ENCODE measurements at places on chromosomes 11 and 22.

- DNase-seq, result no peak
Observed at GRCh38 chr11:33899400-33900037, 7.6 kb upstream of the LMO2 start.

- DNase-seq, result no peak
Observed at GRCh38 chr22:22200569-22201184, 43.9 kb upstream of the VPREB1 start.

GRCh38 chr11:81792416-81792815 is 941.2 kb downstream of the FAM181B start:
- DNase-seq, result no peak

GRCh38 chr11:130624971-130625544 is 176.6 kb downstream of the ADAMTS15 start:
- no peak for DNase-seq

GRCh38 chr11:2930704-2931419 is 1.6 kb upstream of the PHLDA2 start:
- DNase-seq, result peak; percentile 58

- no peak for DNase-seq
Observed at GRCh38 chr11:121533601-121534000, 80.8 kb upstream of the SORL1-AS1 start.

DNA sequence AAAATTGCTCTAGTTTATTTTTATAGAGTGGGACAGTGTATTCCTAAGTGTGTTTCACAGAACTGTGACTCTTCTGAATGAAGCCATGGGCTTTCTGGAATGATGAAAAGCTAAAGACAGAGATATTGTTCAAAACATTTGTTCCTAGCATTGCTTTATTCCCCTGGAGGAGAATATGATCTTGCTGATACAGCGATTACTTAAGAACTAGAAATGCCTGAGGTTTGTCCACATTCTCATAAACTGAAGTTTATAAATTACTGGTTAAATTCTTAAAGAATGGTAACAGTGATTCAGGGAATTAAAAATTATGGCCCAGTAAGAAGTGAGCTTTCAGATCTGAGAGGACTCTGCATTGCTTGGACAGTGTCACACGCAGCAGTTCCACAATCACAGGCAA is 690.3 kb downstream of the FAM181B start:
- no peak for DNase-seq

DNA sequence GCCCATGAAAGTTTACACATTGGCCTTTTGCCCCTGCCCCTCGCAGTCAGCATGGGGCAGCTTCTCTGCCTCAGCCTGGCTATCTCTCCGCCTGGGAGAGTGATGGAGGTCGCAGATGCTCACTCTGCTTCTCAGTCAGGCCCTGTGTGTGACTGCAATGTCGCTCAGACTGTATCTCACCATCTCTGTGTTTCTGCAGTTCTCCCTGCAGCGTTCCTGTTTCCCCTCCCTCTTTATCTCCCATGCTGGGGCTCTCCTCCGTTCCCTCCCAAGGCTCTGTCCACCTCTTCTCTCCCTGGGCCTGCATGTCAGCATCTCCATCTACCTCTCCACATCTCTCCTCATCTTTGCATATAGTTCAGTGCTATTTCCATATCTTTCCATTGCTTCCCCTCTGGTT is 38.1 kb downstream of the SLC22A12 start:
- DNase-seq, result no peak

- no peak for DNase-seq
Observed at GRCh38 chr11:66834943-66835342, 8.3 kb upstream of the RCE1 start.

DNA sequence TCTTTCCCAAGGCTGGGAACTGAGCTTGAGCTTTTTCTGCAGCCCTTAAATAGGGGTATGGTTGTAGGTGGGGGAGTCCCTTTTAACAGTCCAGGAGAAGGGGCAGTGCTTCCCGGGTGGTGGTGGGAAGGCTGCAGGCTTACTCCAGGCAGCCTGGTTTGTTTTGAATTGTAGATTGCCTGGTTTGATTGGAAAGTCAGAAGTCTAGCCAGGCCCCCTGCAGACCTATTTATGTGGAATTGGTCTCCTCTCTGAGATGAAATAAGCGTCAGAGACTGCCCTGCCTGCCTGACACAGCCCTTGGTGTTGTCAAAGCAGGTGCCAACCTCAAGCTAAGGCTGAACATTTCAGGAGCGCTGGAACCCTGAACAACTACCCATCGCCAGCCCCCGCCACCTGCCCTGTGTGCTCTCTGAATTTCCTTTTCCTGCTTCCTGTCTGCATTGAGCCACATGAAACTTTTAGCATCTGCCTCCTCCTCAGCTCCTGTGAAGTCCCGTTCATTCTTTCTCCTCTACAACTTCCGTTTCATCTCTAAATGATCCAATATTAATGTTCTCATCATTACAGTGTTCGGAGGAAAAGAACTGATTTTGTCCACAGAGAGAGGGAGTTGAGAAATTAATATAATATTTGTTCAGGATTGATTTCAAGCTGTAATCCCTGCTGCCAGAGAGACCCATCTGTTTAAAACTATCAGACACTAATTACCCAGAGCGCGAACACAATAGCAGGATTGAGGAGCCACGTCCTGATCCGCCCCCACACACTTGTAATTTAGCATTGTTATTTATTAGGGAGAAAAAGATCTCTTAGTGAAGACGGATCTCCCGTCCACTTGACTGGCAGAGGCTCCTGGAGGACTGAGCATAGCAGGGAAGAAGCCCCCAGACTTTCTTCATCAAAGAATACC is 136.5 kb downstream of the TRIM29 start:
- no peak for DNase-seq

- no peak for DNase-seq
Observed at GRCh38 chr22:23750367-23750713, 572 bp downstream of the ZNF70 start.

DNA sequence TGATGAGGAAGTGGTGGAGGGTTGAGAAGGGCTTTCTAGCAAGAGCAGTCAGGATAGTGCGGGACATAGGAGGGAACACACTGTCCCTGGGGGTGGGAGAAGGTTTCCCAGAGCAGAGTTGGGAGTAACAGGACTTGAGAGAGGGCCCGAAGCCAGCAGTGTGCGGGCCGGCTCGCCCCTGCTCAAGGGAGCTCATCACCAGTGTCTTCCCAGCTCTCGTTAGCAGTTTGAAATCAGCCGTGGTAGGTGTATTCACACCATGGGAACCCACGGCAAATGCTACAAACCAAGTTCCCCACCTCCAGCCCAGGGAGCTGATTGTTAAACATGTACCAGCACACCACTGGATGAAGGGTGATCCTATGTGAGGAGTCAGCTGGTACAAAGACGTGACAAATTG is 66.2 kb upstream of the EIF3D start:
- no peak for DNase-seq

GRCh38 chr11:77672264-77672663 is 34.7 kb upstream of the CLNS1A start:
- no peak for DNase-seq

- DNase-seq, result no peak
Observed at GRCh38 chr11:6200975-6201374, 2.0 kb downstream of the OR52W1 start.

DNA sequence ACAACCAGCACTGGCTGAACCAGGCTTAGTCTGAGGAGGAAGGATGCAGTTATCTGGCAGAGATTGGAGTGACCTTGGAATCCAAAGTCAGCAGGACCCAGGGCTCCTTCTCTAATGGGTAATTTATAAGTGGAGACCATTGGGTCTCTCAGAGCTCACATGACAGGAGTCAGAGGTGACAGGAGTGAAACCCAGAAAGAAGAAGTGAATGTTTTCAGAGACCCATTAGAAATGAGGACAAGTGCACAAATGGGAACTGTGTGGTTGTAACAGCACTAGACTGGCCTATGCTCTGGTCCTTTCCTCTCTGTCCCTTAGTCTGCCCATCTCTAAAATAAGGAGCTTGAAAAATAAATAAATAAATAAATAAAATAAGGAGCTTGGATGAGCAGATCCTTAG is 107.4 kb downstream of the SERGEF start:
- no peak for DNase-seq

DNA sequence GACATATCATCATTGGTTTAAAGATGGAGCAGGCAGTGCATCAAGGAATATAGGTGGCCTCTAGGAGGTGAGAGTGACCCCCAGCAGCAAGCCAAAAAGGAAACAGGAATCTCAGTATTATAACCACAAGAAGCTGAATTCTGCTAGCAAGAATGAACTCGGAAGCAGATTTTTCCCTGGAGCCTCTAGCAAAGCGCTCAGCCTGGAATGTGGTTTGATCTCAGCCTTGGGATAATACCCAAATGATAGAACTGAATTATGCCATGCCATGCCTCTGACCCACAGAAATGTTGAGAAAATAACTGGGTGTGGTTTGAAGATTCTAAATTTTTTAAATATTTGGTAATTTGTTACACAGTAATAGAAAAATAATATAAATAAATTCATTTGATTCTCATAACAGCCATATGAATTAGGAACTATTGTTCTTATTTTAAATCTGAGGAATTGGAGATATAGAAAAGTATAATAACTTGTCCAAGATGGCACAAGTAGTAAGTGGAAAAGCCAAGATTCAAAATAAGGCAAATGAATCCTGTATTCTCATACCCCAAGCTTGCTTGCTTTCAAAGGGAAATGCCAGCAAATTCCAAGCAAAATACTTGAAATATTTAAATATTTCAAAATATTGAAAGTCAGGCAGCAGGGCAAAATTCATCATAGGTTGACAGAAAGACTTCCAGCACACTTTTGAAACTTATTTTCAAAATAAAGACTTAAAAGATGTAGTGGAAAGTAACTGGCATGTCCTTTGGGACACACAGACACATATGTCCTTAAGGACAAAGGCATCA is 567.4 kb downstream of the KCNA4 start:
- no peak for DNase-seq

DNA sequence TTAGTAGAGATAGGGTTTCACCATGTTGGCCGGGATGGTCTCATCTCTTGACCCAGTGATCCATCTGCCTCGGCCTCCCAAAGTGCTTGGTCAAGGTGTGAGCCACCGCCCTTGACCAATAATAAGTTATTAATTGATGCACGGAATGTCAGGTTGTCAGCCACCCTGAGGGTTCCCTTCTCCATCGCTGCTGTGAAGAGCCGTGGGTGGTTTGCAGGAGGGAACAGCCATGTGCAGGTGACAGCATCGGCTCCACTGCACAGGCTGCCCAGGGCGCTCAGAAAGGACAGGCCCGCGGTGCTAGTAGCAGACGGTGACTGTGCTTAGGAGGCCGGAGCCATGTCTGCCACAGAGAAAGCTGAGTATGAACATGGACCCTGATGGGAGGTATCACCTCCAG is 814.0 kb downstream of the BRD1 start:
- DNase-seq, result no peak

DNA sequence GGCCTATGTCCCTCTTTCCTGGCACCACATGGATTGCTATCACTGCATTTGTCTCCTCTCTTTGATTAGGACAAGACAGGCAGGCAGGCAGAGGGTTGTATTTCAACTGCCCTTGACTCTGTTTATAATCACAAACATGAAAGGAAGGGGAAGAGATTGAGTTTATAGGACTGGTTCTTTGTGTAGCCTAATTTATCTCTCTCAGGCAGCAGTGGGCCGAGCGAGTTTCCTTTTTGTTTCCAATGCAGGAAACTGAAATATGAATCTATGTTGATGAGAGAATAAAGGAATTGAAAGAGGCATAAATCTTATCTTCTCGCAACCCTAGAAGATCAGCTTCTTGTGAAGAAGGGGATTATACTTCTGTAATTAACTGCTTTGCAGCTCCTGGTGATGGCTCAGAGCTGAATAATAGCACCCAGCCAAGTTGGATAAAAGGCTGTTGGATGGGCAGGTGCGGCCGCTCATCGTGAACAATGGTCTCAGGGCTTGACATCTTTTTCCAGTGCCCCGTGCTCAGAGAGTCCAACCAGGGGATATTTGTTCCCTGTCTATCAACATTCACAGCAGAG is 80.6 kb upstream of the SYT13 start:
- DNase-seq, result peak; percentile 7

GRCh38 chr11:92022499-92022898 is 202.1 kb upstream of the FAT3 start:
- no peak for DNase-seq

DNA sequence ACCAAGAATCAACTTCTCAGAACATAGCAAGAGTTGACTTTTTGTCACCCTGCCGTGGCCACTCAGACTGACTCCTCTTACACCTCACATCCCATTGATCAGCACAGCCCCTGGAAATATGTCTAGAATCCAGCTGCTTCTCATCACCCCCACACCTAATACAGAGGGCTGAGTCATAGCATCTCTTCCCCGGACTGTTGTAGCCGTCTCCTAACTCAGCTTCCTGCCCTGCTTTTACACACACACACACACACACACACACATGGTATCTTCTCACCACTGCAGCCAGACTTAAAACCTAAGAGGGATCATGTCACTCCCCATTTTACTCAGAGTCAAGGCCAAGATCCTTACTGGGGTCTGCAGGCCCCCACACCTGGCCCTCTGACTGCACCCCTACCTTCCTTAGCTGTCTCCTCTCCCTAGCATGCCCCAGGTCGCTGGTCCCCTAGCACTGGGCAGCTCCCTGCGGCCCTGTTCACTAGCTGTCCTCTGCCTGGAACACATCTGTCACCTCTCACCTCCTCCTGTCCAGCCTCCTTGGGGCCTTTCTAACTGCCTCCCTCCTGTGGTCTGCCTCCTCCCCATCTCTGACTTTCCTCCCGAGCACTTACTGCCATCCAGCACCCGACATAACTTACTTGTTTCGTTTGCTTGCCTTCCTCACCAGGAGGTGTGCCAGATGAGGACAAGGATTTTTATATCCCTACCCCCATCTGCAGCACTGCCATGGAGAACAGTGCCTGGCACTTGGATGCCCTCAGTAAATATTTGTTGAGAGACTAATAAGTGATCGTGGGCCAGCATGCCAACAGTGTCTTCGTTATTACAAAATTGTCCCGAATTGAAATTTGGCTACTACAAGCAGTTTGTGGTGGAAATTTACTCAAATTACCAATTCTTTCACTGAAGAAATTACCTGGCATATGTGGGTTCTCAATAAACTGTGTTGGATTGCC is 61.9 kb downstream of the BMAL1 start:
- no peak for DNase-seq

GRCh38 chr11:69253028-69253427 is 40.9 kb upstream of the MYEOV start:
- no peak for DNase-seq

DNA sequence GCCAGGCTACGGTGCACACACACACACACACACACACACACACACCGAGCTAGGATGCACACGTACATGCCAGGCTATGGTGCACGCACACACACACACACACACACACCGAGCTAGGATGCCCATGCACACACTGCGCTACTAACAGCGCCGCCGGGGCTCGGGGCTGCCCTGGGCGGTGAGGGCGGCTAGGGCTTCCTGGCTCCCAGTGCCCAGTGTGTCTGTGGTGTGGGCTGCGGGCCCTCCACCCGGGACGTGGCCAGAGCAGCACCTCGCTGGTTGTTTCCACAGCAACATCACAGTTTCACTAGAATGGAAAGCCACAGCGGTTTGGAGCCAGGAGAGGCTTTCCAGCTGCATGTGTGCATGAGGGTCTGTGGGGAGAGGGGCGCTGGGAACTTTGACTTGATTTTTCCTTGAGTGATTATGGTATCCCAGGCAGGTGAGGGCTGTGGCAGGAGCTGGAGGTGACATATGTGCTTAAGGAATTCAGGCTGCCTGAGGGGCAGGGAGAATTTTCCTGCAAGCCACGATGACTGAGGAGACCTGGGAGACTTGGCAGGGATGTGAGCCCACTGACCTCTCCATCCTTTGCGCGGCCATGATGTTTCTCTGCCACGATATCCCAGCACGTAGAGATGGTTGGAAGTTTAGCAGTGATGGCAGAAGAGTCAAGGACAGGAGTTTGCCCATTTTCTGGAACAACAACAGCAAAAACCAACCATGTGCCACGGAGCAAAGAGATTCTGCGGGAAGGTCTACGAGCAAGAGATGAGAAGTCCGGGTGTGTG is 195.9 kb downstream of the SNX19 start:
- DNase-seq, result no peak
